ENCODE measurements at places on chromosomes 2 and 18. TPM values are rescaled to one million over a fixed set of nuclear protein-coding genes. Genes with fewer than 3 reads are reported as not detected.

Gene CD302
- total RNA-seq, result 0.56 TPM

Gene FBXO41
- 45.8 TPM for total RNA-seq

DNA sequence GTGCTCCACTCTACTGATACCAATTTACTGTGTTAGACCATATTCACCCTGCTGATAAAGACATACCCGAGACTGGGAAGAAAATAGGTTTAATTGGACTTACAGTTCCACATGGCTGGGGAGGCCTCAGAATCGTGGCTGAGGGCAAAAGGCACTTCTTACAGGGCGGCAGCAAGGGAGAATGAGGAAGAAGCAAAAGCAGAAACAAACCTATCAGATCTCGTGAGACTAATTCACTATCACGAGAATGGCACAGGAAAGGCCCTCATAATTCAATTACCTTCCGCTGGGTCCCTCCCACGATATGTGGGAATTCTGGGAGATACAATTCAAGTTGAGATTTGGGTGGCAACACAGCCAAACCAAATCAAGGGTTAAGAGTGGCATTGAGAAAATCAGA lies 65.2 kb downstream of the LDLRAD4 start:
- DNase-seq, result no peak

- DNase-seq, result no peak
Measured at GRCh38 chr18:62693659-62694058, 21.7 kb upstream of the PHLPP1 start.

- DNase-seq, result no peak
Measured at GRCh38 chr18:61865466-61866175, 27.2 kb downstream of the RNF152 start.

Measured in activated naive CD8-positive, alpha-beta T cell treated with anti-CD3 and anti-CD28 coated beads for 36 hours (primary cell).